Stimulated activated CD4-positive, alpha-beta T cell treated with anti-CD3 and anti-CD28 coated beads, TNF-alpha, amount 100 ng/mL, for 1 hour (primary cell): ENCODE measurements at places on chromosomes 5 and 9.

- no peak for DNase-seq
Observed at GRCh38 chr9:100308965-100309564, 43.7 kb downstream of the TEX10 start.

DNA sequence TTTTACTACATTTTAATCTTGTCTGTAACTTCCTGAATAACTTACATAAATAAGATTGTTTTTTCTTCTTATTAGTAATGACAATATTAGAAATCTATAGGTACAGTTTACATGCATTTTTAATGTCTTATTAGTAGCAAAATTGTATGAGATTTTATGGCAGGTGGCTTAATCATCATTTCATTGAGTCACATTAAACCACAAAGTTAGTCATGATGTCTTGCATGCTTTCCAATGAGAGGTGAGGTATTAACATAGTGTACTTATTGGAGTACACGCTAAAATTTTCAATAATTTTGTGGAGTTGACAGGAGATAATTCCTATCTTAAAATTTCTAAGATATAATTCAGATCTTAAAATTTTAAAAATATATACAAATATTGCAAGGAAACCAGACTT is 989.6 kb upstream of the ARRDC3 start:
- no peak for DNase-seq

GRCh38 chr5:139390639-139391569 is 1.2 kb upstream of the MZB1 start:
- DNase-seq = no peak

- no peak for DNase-seq
Observed at GRCh38 chr5:60492958-60493357, 207.0 kb downstream of the DEPDC1B start.

DNA sequence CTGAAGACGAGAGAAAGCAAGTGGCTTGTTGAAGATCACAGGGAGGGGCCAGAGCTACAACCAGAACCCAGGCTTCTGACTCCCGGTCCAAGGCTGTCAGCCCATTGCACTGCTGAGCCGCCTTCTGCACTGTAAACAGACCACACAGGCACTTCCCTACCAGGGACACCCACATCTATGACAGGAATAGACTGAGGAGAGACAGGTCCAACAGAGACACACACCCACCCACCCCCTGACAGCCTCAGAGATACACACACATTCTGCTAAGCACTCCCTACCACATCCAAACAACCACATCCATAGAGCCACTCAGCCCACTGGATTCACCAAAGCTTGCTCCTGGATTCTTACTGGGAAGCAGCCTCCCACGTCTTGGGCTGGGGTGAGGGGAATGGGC is 23.0 kb upstream of the MYORG start:
- no peak for DNase-seq

GRCh38 chr9:13279284-13280141 is at the start of gene MPDZ:
TSS of gene MPDZ (minus strand) at chr9:13279692. CDS start at chr9:13250315, 29,377 bp downstream.
- no peak for DNase-seq

DNA sequence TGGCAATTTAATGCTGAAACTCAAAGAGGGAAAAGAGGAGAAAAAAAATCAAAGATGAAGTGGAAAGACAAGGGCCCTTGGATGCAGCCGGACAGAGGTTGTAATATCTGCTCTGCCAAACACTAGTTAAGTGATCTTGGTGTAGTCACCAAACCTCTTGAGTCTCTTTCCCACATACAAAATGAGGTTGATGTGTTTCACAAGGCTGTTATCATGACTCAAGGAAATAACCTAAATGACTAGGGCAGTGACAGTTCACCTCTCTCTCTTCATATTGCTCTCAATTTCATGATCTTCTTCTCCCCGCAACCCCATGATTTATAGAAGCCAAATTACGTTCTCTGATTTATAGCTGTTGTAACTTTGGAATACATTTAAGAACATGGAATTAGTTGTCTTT is 44.9 kb downstream of the PIK3R1 start:
- DNase-seq = no peak

GRCh38 chr5:125125031-125125823 is 378.8 kb upstream of the ZNF608 start:
- DNase-seq = no peak

GRCh38 chr9:100086097-100086635 is 12.6 kb downstream of the ERP44 start:
- no peak for DNase-seq

DNA sequence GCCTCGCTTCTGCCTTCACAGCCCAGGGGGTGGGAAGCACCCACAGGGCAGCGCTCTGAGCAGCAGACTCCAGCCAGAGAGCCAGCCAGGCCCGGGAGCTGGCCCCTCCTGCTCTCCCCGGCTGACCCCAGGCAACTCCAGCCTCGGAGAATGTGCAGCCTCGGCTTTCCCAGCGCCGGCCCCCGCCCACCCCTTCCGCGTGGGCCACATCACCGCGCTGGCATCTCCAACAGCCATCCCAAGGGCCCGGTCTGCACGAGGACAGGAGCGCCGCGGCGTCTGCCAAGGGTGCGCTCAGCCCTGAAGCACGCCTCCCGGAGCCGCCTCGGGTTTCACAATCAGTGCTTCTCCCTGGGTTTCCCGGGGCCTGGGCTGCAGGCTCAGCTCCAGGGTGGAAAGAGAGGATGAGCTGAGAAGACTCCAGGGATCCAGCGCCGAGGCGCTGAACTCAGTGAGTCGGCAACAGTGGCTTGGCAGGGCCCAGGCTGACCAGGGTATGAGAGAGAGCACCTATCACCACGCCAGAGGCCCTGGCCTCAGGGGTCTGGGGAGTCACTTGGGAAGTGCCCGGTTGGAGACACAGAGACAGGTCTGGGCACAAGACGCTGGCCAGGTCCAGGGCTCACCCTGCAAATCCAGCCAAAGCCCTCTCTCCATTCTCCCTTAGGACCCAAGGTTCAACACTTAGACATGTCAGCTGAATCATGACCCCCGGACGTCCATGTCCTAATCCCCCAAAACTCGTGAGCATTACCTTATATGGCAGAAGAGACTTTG is 79.6 kb downstream of the ADAMTS2 start:
- no peak for DNase-seq

- no peak for DNase-seq
Observed at GRCh38 chr9:4266602-4267001, 33.3 kb downstream of the GLIS3 start.

DNA sequence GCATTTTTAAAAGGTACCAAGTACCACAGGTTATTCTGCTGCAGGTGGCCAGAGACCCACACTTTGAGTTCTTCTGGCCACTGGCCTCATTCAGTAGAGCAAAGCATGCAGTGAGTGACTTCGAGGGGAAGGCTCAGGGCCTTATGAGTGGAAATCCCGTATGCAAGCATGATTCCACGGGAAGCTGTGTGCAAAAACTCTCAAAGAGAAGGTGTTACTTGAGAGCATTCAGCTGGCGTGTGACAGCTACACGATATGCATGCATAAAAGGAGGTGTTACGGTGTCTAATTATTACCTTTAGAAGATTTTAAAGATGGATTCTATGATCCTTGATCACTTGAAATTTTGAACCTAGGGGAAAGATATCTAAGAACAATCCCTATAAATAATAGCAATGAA is 160.3 kb downstream of the ENC1 start:
- DNase-seq = no peak

- DNase-seq = no peak
Observed at GRCh38 chr5:170288551-170288950, 9.0 kb downstream of the LCP2 start.

- no peak for DNase-seq
Observed at GRCh38 chr9:107176436-107177151, 106.5 kb upstream of the RAD23B start.

DNA sequence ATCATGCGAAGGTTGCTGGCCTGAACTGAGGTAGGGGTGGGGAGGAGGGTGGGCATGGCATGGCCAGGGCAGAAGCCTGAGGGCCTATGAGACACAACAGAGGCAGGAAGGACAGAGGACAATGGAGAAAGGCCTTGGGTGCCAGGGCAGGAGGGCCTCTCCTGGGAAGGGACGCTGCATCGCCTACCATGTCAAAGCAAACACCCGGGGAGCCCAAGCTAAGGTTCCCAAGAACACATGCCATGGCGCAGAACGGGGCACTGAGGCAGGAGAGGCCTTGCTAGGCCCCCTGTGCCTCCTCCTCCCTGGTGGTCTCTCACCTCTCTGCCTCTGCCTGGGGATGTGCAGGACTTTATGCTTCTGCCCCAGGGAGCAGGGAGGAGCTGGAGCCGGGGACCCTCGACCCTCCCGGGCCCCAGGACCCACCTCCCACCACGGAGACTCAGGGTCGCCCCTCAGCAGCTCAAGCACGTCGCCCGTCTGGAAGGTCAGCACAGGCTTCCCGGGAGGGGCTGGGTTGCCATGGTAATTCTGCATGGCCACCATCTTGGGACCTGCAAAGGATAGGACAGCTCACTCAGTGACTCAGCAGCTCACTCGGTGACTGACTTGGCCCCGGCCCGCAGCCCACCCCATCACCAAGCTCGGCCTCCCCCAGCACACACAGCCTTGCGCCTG is 40.3 kb upstream of the SARDH start:
- DNase-seq = no peak

GRCh38 chr9:96129747-96130146 is 172.2 kb downstream of the HSD17B3 start:
- DNase-seq = no peak

DNA sequence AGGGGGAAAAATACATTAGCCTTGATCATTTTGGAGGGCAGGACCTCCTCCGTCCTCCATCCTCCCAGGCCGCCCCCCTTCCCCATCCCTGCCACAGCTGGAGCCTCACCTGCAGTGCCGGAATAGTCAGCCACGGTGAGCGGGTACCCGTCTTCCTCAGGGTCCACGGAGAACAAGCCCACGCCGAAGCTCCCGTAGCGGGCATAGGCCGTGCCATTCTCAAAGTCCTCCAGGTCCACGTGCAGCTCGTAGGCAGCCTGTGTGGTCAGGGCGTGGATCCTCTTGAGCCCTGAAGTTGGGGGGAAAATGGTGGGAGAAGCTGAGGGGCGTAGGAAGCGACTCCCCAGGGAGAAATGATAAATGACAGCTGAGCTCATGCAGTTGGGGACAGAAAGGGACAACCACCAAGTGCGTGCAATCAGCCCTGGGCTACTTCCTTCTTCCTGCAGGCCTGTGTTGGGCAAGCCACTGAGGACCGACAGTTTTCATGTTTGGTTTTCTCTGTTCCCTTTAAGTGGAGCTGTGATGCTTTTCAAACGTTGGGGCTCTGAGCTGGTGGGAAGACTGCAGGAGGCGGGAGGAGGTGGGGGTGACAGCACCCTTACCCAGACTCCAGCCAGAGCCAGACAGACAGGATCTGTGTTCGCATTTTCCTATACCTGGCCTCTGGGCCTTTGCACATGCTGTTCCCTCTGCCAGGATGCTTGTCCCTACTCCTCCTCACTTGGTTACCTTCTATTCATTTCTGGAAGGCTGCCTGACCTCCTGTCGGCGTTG is 8.7 kb upstream of the QRFP start:
- DNase-seq = no peak

DNA sequence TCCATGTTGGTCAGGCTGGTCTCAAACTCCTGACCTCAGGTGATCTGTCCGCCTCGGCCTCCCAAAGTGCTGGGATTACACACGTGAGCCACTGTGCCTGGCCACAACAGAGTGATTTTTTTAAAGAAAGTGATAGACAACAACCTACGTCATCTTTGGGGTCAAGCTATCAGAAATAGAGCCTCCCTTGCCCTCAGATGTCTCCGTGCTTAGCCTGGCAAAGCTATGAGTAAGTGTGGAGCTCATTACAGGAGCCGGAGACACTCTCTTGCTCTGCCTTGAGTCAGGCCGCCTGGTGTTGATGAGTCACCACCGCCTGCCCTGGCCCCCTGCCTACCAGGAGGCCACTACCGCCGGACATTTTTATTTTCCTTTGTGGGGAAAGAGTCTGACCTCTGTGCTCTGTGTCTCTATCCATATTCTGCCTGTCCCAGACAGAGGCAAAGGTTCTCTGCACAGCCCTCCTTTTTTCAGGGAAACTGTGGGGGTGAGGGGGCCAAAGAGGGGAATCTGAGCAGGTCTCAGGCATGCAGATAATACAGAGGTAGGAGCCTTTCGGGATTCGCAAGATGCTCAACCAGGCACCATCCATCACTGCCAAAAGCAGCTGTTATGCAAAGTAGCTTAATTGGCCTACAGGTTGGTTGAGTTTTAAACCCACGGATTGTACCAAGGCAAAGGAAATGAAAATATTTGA is 123.7 kb upstream of the CPEB4 start:
- DNase-seq = no peak
